Central memory CD4-positive, alpha-beta T cell (primary cell): ENCODE measurements at places on chromosomes 3 and 15.

GRCh38 chr3:77780278-77780996 lies 740.5 kb downstream of the ROBO2 start:
- no peak for DNase-seq

- peak; percentile 23 for DNase-seq
Measured at GRCh38 chr3:152071924-152072323, 196.8 kb upstream of the MBNL1 start.

DNA sequence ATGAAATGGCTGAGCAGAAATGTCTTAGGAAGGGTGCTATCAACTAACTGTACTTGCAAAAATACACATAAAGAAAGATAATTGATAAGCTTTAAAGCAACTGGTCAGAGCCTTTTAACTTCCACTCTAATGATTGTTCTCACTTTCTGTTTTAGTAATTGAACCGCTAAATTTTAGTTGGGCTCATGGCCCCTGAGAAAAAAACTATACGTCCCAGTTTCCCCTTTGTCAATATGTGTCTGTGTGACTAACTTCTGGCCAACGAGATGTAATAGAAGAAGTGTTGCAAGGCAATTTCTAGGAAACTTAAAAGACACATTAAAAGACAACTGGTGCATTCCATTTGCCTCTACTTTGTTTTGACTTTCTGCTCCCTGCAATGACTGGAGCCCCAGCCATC lies 223.9 kb downstream of the NR1D2 start:
- DNase-seq: no peak

DNA sequence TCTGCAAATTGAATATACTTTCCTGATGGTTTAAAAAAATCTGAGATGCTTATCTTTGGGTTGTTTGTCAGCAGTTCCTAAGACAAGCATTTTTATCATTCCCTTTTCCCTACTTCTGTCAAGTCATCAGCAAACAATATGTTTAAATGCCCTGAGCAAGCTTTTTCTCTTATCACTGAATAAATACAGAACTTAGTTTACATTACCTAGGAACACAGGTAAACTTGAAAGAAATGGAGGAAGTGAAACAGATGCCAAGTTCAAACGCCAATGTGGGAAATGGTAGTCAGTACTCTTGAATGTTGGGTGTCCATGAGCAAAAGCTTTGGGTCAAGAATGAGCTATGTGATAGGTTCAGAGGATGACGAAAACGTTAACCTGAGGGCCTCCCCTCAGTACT lies 17.2 kb upstream of the TCAIM start:
- no peak for DNase-seq

DNA sequence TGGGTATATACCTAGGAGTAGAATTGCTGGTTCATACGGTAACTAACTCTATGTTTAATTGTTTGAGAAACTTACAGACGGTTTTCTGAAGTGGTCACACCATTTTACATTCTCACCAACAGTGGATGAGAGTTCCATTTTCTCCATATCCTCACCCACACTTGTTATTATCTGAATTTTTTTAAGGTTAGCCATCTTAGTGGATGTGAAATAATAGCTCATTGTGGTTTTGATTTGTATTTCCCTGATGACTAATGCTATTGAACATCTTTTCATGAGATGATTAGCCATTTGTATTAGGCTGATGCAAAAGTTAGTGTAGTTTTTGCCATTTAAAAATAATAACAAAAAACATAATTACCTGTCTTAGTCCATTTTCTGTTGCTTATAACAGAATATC lies 18.6 kb downstream of the CSTA start:
- no peak for DNase-seq

DNA sequence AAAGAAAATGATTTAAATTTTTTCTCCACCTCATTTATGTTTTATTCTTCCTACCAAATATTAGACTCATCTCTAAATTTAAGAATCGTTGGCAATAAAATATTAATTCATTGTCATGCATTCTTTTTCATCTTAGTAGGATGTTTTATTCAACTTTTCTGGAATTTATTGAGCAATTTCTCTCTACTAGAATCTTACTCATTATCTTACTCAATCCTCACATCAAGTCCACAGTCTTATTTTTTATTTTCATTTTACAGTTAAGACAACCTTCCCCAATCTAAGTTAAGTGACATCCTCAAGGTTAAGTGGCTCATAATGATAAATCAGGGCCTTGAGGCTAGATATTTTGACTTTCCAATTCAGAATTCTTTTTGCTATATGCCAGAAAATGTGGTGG lies 15.9 kb upstream of the ALDH1A2 start:
- DNase-seq: no peak
